ENCODE measurements at places on chromosomes 2 and 18.

DNA sequence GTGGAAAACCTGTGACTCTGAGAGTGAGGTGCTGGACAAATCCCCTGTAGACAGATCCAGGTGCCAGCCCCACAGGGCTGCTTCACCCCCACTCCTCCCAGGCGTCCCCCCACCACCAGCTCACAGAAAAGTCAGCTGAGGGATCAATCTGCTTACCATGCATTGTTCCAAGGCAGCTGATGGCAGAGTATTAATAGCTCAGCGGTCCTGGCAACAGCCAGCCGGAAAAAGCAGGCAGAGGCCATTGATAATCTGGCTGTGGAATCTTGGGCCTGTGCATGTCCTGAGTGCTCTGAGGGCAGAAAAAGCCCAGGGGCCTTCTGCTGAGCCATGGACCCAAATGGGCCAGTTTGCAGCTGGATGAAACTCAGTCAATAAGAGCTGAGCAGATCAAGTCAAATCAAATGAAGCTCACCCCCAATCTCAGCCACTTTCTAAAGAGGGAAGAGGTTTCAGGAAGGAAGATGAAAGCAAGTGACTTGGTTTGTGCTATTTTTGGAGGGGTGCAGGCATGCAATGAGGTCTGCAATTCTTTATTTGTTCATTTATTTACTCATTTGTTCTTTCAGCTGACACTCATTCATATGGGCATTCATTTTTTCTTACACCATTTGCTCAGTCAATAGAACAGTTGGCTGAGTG is 63.4 kb downstream of the GYPC start:
- DNase-seq = no peak

DNA sequence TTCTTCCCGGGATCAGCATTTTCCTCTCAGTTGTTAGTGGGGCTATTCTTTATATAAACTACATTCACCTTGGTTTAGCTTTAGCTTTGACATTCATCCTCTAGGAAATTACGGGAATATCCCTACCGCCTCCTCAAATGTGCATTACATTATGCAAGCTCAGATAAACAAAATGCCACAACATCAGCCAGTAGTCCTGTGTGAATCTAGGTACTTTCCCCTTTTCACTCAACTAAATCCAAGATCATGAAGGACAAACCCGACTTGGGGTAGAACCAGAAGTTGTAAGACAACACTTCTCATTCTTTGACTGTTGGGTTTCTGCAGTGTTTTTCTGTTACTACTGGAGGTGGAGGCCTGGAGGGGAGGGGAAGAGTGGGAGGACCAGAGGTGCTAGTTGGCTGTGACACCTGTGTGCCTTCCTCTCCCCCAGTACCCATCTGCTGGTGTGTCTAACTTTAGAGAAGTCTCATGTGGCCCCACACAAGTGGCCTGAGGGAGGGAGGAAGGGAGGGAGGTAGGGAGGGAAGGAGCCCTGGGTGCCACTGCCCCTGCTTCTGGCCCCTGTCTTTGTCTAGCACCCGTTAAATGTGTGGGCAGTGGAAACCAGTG is 84.8 kb upstream of the BCL2L11 start:
- DNase-seq = no peak

GRCh38 chr2:130391058-130391871 is 35.4 kb downstream of the PTPN18 start:
- peak; percentile 65 for DNase-seq

- DNase-seq = peak; percentile 98
These were observed 336.2 kb downstream of the ZEB2 start for GRCh38 chr2:144183727-144184126.

GRCh38 chr2:105777031-105777482 is 32.3 kb downstream of the NCK2 start:
- no peak for DNase-seq

DNA sequence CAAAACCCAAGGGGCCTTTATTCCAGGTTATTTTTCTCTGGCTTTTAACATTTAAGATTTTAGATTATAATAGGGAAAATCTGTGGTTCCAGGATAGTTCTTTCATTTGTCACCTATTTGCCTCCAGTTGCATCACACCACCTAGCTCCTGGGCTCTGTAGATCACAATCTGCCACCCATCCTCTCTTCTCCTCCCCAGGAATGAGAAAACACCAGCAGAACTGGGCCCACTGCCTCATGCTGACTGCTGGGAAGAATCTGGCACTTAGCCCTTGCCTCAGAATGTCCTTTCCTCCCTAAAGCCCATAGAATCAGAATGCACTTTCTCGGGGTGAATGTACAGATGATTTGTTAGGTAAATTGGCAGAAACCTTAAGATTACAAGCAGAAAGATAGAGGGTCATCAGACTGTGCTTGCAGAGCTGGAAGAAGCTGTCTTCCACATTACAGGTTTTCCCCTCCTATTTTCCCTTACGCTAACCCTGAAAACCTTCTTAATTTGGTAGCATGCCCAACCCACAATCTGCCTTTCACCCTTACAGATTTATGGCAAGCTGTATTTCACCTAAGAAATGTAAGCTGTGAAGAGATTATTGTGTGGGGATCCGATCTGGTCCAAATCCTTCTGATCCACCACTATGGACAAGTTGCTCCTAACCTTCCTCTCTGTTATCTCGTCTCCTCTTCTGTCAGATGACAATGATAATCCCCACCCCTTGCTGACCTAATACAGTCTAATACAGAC is 72.6 kb downstream of the LRRC30 start:
- DNase-seq = no peak

GRCh38 chr2:235543851-235544688 is 50.2 kb downstream of the AGAP1 start:
- no peak for DNase-seq

- DNase-seq = no peak
These were observed 39.5 kb upstream of the MARCO start for GRCh38 chr2:118902266-118903028.

- no peak for DNase-seq
These were observed 6.5 kb upstream of the ASIC4 start for GRCh38 chr2:219507581-219508443.

DNA sequence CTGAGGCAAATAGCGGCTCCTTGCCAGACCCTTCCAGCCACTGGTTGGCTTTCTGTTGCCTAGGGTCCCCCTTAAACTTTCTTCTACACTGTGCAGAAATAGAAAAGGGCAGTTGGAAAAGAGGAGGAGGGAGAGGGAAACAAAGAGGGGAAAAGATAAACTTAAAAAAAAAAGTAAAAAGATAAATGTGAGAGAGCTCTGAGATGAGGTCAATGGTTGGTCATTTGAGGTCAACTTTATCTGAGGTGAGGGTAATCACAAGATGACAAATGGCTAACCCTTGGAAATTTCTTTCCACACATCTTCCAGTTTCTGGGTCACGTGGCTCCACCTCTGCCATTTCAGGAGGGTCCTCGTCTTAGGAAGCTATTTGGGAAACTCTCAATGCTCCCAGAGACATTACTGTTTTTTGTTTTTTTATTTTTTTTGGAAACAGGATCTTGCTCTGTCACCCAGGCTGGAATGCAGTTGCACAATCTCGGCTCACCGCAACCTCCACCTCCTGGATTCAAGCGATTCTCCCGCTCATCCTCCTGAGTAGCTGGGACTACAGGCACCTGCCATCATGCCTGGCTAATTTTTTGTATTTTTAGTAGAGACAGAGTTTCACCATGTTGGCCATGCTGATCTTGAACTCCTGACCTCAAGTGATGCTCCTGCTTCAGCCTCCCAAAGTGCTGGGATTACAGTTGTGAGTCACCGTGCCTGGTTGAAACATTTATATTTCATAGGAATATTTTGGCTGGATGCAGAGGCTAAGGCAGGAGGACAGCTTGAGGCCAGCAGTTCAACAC is 199.9 kb downstream of the TGIF1 start:
- peak; percentile 76 for DNase-seq

DNA sequence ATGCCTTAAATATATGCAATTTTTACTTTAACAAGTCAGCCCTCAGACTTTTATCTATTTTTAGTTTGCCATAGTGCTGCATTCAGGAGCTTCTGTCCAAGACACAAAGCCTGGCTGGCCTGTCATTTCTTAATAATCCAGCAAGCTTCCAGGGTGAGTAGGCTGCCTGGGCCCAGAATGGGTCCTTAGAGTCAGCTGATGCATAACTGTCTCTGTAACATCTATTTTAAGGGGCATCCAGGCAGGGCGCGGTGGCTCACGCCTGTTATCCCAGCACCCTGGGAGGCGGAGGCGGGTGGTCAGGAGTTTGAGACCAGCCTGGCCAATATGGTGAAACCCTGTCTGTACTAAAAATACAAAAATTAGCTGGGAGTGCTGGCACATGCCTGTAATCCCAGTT is 11.8 kb upstream of the GNLY start:
- peak; percentile 29 for DNase-seq

- DNase-seq = peak; percentile 87
These were observed 130.6 kb downstream of the LNPK start for GRCh38 chr2:175871331-175872004.

GRCh38 chr2:143030127-143030526 is 99.1 kb upstream of the ARHGAP15 start:
- DNase-seq = no peak

- DNase-seq = no peak
These were observed 188.7 kb upstream of the HNMT start for GRCh38 chr2:137775529-137775928.

DNA sequence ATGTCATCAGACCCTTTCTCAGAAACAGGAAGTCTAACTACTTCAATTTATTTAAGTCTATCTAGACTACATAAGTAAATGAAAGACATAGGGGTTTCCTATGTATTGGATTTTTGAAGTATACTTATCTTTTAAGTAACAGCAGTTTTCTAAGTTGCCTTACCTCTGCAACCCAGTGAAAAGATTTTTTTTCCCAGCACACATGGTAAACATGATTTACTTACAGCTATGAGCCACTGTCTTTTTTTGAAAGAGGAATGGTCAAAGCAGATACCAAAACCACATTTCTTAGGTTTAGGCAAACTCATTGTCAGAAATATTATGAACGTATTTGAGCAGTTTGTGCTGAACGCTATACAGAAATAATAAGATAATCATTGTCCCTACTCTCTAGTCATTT is 78.7 kb upstream of the OTX1 start:
- no peak for DNase-seq

GRCh38 chr2:130882111-130882690 is 45.5 kb downstream of the ARHGEF4 start:
- no peak for DNase-seq

GRCh38 chr2:206820807-206821206 is 55.4 kb downstream of the FASTKD2 start:
- no peak for DNase-seq
